ENCODE measurements at places on chromosomes 4 and X. TPM values are rescaled to one million over a fixed set of nuclear protein-coding genes. Genes with fewer than 3 reads are reported as not detected.

DNA sequence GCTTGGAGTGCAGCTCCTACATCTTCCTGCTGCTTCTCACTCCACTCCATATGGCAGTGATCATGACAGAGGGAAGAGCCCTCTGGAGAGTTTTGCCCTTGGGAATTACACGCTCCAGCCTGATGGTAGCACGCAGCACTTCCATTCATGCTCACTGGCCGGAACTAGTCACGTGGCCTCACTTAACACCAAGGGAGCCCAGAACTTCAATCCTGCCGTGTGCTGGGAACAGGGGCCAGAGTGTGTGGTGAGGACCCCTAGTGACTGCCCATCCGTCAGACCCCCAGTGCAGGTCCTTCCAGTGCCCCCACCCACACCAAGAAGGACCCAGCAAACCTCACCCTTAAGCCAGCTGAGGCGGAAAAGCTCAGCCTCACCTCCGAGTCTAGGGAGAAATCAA, 230.7 kb downstream of the EVC2 start:
- no peak for DNase-seq

GRCh38 chr4:5958199-5958735, 60.0 kb downstream of the C4orf50 start:
- DNase-seq, result no peak

- DNase-seq, result no peak
Observed at GRCh38 chrX:122188751-122189150, 995.3 kb upstream of the GRIA3 start.

GRCh38 chrX:136191171-136191570, 43.8 kb downstream of the FHL1 start:
- peak; percentile 20 for DNase-seq

DNA sequence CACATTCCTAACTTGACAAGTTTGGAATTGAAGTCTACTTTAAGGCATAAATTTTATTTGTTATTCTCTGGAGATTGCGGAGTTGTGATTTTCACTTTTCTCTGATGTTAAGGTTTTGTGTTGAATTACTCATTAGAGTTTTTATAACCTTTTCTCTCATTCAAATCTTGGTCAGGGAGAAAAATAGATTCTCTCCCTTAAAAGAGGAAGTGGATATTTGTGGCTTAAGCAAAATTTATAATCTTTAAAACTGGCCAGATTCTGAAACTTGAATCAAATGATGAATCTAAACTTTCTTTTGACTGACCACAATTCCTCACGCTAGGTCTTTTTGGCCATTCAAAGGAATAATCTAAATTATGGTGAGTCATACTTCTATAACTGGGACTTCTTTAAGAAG, 361.4 kb downstream of the TEX13C start:
- no peak for DNase-seq

- DNase-seq, result no peak
Observed at GRCh38 chrX:96453139-96453538, 231.5 kb upstream of the DIAPH2 start.

DNA sequence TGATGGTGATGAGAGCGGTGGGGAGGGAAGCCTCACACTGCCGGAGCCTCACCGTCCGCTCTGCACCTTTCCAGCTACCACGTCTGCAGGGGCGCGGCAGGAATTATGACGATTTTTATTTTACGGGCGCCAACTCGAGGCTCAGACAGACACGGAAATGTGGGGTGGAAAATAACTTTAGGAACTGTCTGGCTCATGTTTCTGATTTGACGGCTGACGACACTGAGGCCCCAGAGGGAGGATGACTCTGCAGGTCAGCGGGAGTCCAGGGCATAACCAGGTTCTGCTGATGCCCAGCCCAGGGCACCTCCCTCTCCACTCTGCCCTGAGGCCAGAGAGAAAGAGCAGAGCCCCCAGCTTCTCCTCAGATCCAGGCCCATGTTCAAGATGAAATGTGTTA, 43.9 kb downstream of the C4orf50 start:
- DNase-seq, result no peak

The RAB9B gene
- 1.9 TPM for total RNA-seq

- DNase-seq, result no peak
Observed at GRCh38 chrX:65718538-65718937, 51.1 kb downstream of the MSN start.

The OPN1MW gene
- not detected for total RNA-seq

DNA sequence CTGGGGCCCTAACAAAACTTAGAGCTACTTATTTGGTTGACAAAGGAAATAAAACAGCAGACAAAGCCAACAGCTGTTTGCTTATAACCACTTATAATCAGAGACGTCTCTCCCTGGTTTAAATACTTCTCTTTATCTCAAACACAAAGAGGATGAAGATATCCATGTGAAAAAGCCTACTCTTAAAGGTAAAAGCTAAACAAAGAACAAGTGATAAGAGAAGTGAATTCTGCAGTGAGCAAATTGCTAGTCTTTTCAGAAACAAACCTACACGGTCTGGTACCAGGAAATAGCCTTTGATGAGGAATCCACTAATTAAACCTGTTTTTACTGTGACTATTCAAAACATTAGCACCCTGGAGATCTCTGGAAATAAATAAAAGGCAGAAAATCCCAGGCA, 46.7 kb downstream of the GRIA3 start:
- no peak for DNase-seq

DNA sequence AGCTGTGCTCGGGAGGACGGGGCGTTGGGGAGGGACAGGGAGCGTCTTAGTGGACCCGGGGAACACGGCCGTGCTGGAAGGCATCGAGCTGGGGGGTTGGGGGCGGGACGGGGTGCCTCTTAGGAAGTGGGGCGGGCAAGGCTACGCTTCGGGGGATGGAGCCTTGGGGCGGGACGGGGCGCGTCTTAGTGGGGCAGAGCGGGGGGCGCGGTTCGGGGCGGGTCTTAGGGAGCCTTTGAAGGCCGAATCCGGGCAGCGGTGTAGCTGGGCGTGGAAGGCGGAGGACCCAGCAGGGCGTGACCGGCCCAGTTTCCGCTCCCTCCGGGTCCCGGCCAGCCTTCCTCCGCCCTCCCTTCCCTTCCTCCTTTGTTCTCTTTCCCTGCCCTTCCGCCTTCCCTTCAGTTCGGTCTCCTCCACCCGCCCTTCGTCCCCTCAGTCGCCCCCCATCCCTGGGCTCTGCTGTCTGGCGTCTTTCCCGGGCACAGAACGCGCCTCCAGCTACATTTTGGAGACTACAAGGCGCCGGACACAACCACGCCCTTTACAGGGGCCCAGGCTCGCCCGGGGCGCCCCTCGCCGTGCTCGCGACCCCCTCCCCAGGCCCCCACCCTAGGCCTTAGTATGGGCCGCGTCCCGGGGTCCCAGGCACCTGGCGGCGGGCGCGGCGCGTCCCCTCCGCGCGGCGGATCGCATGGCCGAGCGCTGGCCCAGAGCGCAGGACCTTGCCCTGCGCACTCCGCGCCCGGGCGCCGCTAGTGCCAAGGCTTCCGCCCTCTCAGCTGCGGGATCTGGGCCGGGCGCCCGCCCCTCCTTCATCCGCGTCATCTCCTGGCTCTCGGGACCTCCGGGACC, at the start of gene ARSD:
Gene ARSD (minus strand): TSS at position 757 of the 852 bp plus-strand sequence. CDS start 64 bp downstream, at position 693.
- DNase-seq, result peak; percentile 88

GRCh38 chrX:135112096-135112729, 8.1 kb downstream of the ETDB start:
- peak; percentile 27 for DNase-seq

GRCh38 chrX:16436348-16437188, 213.4 kb upstream of the S100G start:
- DNase-seq, result peak; percentile 58

DNA sequence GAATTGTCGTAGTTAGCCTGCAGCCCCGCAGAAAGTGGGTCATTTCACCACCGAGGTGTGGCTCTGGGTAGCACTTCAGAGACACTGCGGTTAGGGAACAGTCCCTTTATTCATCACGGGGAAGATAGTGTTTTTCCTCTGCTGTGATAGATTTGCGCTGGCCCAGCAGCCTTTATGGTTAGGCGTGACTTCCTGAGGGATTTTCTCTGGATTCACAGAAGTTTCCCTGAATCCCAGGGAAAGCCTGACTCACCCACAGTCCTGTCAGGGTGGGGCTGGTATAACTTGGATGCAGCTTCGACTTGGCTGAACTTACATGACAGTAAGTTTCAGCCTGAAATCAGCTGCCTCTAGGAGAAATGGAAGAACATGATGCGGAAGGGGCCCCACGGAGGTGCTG, 196.3 kb upstream of the HHIP start:
- no peak for DNase-seq

DNA sequence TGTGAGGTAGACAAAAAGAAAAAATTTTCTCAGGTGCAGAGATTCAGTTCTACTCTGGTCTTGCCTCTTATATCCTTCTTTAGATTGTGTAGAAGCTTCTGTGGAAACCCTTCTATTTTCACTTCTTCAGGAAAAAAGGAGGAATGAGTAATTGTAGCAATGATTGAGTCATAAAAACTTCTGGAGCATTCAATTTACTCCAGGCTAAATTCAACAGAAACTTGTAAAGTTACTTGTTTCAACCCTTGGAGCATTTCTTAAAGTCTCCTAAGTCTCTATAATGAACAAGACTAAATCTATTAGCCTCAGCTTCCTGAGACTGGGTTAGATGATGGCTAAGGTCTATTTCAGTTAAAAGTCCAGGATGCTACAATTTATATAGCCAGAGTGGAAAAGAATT, 29.9 kb downstream of the BOD1L1 start:
- no peak for DNase-seq

DNA sequence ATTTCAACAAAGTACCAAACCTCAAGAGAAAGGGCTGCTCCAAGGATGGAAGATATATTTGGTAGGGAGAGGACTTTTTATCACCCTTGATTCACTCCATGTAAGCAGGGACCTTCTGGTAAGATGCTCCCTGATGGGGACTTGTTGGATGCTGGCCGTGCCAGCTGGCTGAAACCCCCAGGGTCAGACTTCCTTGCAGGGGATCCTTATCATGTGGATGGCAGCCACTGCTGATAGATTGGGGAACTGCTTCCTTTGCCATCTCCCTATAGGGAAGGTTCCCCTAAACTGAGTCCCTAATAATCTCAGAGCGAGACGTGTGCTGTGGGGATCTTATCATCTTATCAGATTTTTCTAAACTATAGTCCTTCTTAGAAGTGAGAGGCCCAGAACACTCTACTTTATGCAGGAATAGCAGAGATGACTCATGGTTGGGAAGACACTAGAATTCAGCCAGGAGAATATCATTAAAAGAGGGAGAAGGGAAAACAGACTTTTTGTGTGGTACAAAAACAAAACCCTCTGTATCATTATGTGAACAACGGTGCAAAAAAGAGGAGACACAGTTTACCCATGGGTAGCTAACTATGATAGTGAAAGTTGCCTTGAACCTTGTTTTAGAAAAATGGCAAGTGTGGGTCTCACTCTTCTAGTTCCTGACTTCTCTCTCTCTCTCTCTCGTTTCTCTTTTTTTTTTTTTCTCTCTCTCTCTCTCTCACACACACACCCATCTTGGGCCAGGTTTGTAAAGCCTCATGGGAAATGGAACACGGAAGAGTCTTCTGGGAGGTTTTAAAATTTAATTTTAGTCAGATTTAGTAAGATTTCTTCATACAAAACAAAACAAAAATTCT, 16.1 kb downstream of the RHOH start:
- DNase-seq, result no peak

- no peak for DNase-seq
Observed at GRCh38 chrX:119406776-119407175, 7.6 kb downstream of the SLC25A43 start.

- no peak for DNase-seq
Observed at GRCh38 chrX:123600181-123600580, 132.7 kb downstream of the THOC2 start.

DNA sequence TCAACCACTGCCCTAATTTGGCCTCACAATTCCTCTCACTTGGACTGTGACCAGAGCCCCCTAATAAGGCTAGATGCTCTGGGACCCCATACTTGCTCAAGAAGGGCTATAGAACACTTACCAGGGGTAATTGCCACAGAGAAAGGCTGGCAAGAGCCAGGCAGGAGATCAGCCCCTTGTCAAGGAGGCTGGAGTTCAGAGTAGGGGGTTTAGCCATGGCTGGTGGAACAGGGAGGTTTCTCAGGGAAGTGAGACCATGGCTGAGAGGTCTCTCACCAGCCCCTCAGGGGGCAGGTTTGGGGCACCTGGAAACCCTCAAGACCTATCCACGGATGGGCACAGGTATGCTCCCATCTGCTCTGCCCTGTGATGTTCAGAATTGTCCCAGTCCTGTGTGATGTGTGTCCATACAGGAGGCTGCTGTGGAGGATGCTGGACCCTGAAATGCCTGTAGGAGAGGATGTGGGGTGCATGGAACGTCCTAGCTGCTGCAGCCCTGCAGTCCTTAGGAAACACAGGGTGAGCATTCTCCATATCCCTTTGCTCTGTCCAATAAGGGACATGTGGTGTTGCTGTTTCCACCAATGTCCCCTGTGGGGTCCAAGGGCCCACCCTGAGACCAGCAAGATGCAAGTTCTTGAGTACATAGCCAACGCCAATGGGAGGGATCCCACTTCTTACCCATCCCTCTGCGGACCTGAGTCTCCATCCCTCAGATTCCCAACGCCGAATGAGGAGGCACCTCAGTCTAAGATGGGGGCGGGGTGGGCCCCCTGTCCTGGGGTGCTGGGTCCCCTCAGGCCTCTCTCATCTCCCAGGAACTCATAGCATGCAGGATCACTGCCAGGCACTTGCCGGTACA, 16.4 kb upstream of the HSFX1 start:
- no peak for DNase-seq

The TIGD4 gene
- 1.8 TPM for total RNA-seq

The FGFBP1 gene
- not detected for total RNA-seq

- DNase-seq, result no peak
Observed at GRCh38 chr4:183413234-183414200, 30.9 kb upstream of the CDKN2AIP start.

- DNase-seq, result no peak
Observed at GRCh38 chr4:41934514-41934900, 722 bp upstream of the TMEM33 start.

- DNase-seq, result no peak
Observed at GRCh38 chr4:155299103-155299502, 77.7 kb downstream of the MAP9 start.

The MAML3 gene
- 14.1 TPM for total RNA-seq

DNA sequence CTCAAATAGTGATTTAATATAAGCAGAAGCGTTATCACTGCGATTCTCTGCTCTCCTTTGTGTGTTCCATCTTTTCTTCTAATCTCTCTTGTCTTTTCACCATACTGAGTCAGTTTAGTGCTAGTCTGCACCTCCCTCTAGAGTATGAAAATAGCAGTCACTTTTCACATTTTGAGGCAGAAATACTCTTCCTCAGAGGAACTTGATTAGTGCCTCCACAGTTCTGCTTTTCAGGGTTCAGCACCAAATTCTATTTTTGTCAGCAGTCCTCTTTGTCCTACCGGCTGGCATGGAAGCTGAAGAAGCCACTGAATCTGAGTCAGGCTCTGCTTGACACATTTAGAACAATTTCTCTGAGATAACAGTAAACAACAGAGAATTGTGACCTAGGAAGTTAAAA, 49.7 kb upstream of the ANKRD17 start:
- no peak for DNase-seq

The UNC5C gene
- 53.3 TPM for total RNA-seq

- no peak for DNase-seq
Observed at GRCh38 chrX:105738162-105738561, 84.2 kb upstream of the NRK start.

Measured in thyroid gland (tissue), 4 donors.